ENCODE measurements at places on chromosomes 2 and 18.
A peak's percentile ranks its signal among the peaks of the same experiment; 100 is the strongest.

DNA sequence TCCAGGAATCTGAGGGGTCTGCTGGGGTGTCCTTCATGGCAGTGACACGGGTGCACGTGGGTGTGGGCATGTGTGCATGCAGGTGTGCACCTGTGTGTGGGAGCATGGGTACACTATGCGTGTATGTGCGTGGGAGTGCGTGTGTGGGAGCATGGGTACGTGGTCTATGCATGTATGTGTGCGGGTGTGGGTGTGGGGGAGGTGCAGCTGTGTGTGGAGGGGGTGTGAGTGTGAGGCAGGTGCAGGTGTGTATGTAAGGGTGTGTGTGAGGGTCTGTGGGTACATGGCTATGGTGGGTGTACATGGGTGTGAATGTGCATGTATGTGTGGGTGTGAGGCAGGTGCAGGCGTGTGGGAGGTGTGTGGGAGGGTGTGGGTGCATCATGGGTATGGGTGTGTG, 36.3 kb downstream of the EIPR1 start:
- no peak for DNase-seq

GRCh38 chr2:137237055-137237454, 471.7 kb downstream of the THSD7B start:
- DNase-seq, result no peak

- no peak for DNase-seq
These were observed 136.7 kb upstream of the CXCR4 start for GRCh38 chr2:136254681-136255080.

- DNase-seq, result no peak
These were observed 5.1 kb downstream of the HNMT start for GRCh38 chr2:137969418-137969765.

DNA sequence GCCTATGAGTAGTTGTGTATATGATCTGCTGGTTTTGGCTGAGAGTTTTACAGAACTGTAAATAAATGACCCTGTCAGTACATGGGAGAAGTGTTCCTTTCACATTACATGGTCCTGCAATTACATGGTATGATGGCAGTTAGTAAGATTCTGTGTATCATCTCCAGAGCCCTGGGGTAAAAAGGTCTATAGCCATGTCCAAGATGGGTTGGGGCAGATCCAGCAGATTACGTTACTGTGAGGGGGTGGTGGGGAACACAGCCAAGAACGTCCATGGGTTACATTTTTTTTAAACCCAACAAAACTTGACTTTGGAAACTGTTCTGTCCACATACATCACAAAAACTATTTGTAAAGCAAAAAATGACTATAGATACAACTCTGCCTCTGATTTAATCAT, 64.2 kb upstream of the LMAN1 start:
- no peak for DNase-seq

DNA sequence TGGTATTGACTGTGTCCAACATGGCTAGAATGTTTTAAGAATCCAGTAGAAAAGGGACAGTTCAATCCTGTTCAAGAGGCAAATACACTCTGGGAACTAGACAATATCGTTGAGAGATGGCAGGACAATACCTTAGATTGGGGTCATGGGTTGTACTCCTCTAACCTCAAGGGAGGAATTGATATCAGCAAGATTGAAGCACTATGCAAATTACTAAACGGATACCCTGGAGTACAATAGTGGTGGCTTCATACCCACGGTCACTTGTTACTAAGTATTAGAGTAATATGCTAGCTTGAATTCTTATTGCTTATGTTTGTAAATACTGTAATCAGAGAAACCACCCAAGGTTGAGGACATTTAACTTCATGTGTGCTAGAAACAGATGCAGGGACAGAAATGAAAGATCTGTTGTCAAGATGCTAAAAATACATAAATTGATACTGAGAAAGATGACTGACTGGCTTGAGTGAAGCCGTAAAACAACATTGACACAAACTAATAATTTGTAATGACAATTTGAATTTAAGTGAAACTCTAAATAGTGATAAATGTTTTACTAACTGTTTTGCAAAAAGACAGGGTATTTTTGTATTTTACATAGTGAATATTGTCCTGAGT, 73.3 kb downstream of the KCNJ3 start:
- DNase-seq, result no peak

GRCh38 chr18:7467708-7468466, 99.2 kb upstream of the PTPRM start:
- no peak for DNase-seq

GRCh38 chr2:64311948-64312621, 141.9 kb upstream of the LGALSL start:
- no peak for DNase-seq

GRCh38 chr18:48811401-48811800, 139.4 kb downstream of the SMAD7 start:
- no peak for DNase-seq

- no peak for DNase-seq
These were observed 275.4 kb upstream of the HS6ST1 start for GRCh38 chr2:128593879-128594650.

DNA sequence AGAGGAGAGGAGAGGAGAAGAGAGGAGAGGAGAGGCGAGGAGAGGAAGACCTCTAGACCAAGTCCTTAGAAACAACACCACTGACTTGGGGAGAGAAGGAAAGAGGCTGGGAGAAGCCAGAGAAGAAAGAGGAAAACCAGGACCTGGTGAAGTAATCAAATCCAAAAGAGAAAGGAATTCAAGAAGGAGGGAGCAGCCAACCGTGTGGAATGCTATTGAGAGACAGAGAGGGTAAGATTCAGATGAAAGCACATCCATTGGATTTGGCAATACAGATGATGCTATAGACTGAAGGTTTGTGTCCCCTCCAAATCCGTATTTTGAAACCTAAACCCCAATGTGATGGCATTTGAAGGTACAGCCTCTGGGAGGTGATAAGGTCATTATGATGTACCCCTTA, 50.7 kb downstream of the GALNT14 start:
- DNase-seq, result no peak

- DNase-seq, result no peak
These were observed 1.1 kb downstream of the HOXD3 start for GRCh38 chr2:176158186-176158591.

GRCh38 chr2:65130664-65131175, 814 bp upstream of the RAB1A start:
- peak; percentile 8 for DNase-seq

DNA sequence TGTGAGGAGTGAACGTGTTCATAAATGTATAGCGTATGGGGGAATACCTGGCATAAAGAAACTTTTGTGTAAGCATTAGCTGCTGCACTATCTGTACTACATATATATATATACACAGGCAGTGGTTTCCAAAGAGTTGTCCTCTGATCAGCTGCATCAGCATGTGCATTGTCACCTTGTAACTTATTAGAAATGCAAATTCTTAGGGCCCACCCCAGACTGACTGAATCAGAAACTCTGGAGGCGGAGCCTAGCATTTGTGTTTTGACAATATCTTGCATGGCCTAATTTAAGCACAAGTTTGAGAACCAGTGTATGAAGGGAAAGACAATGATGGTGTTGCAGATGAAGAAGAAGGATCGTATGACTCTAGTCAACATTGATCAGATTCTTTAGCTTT, 299.5 kb downstream of the CCDC102B start:
- DNase-seq, result no peak

- DNase-seq, result no peak
These were observed 1.0 kb upstream of the ZEB2 start for GRCh38 chr2:144520756-144521487.

DNA sequence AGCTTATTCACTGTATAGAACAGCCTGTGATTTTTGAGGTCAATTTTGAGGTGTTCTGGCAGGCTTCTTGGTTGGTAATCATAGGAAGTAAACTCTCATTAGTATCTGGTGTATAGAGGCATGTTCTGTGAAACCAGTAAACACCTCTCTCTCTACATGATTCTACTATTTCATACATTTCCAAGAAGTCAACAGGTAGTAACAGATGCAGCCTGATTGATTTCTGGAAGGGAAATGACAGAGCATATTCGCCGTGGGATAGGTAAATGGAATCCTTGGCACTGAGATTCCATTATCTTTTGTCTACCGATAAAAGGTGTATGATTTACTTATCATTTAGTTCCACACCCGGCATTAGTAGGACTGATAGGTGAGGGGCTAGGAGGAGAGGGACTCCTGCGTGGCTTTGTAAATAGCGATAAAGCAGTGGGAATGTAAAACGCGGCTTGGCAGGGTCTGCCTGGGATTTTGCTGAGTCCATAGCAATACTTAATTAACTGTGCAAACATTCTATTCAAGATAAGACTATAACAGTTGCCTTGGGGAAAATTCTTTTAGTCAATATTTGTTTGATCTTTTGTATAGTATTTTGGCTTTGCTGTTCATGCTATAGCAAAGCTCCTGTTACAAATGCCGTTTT, 32.3 kb downstream of the LYPD6B start:
- no peak for DNase-seq

- DNase-seq, result no peak
These were observed 236.8 kb upstream of the RBMS1 start for GRCh38 chr2:160730296-160730995.

- no peak for DNase-seq
These were observed 336.0 kb upstream of the TNP1 start for GRCh38 chr2:217195658-217196446.

Data from GM12891 (cell line).